ENCODE measurements at places on chromosomes 2 and 18.

DNA sequence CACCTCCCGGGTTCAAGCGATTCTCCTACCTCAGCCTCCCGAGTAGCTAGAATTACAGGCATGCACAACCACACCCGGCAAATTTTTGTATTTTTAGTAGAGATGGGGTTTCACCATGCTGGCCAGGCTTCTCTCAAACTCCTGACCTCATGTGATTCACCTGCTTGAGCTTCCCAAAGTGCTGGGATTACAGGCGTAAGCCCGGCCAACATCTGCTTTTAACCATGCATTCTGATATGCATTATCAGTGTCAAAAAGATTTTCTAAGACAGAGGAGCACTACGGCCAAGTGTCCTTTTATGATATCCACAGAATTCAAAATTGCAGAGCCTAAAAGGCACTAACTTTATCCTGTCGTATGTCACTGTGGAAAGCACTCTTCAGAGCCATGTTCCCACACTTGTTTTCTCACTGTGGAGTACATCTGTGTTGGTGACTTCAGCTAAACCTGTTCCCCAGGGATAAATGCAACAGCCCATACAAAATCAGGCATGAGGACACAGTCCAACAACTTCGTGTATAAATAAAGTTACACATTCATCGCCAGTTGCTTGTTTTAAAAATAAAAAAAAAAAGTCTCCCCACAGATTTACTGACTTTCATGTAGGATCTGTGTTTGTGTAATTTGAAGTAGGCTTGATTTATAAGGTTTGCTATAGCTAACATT is 56.4 kb downstream of the STK25 start:
- DNase-seq = no peak

- no peak for DNase-seq
Measured at GRCh38 chr2:5227062-5227699, 465.0 kb upstream of the SOX11 start.

- DNase-seq = no peak
Measured at GRCh38 chr2:51903728-51904127, 871.8 kb upstream of the NRXN1 start.

GRCh38 chr2:195675783-195676427 is 18.9 kb downstream of the SLC39A10 start:
- DNase-seq = no peak

- DNase-seq = no peak
Measured at GRCh38 chr2:126269911-126270310, 386.0 kb upstream of the GYPC start.

GRCh38 chr2:84631047-84631446 is 114.7 kb downstream of the DNAH6 start:
- no peak for DNase-seq

DNA sequence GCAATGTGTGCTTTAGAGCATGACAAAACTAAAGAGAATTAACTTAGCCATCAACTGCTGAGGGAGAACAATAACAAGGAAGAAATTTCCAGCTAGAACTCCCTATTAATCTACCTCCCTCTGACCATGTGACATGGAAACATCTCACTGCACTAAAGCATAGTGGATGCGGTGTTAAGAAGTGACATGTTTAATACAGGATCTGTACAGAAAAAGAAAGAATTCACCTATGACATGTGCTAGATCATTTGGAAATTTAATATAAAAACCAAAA is 202.3 kb upstream of the KLHL14 start:
- no peak for DNase-seq

DNA sequence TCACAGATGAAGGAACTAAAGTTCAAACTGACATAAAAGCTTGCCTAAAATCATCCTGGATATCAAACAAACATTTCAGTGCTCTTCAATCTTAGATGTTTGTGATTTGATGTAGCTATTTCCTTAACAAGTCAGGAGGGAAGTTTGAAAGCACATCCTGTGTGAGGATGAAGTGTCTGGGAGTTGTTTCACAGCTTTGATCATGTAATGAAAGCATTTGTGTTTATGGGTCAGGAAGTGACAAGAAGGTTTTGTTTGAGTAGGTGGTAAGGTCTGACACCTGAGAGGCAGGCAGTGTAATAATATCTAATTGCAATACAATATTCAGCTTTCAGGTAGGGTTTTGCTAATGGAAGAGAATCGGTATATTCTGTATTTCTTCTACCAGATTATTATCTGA is 26.0 kb upstream of the CSRNP3 start:
- no peak for DNase-seq

Data from activated T-cell treated with anti-CD3 and anti-CD28 coated beads, Interleukin-2, amount 50 U/mL, for 24 hours (primary cell).